ENCODE measurements at places on chromosomes 3 and 15. TPM values are rescaled to one million over a fixed set of nuclear protein-coding genes. Genes with fewer than 3 reads are reported as not detected.

DNA sequence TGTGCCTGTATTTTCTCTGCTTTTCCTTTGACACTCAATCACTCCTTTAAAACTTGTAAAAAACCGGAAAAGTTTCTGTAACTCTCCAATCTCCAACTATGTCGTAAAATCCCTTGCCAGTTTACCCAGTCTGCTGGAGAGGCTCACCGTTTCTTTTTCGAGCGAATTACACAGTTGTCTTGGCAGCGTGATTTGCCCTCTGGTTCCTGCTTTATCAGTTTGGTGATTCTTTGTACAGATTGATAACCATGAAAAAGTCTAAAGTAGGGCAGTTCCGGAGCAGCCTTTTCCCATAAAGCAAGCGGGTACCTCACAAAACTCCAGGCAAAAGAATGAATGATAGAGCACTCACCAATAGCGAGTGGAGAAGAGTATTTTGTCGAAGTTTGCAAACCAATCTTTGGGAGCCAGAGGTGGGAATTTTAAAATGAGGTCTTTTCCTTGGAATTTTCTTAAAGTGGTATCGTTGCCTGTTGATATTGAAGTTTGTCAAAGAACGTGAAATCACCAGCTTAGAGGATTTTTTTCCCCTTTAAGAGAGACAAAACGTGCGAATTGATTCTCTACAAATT lies at the start of gene TTC23:
Gene TTC23, minus strand, starts transcription at position 312 of the 572 bp plus-strand sequence. CDS start 20,869 bp downstream, outside the sequence.
- no peak for DNase-seq

Gene MITF
- total RNA-seq = 0.54 TPM

GRCh38 chr3:33372218-33373081 lies 67.8 kb downstream of the UBP1 start:
- DNase-seq = peak; percentile 12

- DNase-seq = no peak
These were observed 38.4 kb upstream of the UBE2E2 start for GRCh38 chr3:23164746-23165145.

DNA sequence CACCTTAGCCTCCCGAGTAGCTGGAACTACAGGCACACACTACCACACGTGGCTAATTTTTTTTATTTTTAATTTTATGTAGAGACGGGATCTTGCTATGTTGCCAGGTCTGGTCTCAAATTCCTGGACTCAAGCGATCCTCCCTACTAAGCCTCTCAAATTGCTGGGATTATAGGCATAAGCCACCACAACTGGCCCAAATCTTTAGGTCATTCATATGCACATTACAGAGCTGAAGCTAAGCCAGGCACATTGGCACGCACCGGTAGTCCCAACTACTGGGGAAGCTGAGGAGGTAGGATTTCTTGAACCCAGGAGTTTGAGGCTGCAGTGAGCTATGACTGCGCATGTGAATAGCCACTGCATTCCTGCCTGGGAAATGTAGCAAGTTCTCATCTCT lies 265.9 kb downstream of the ZMAT3 start:
- no peak for DNase-seq

DNA sequence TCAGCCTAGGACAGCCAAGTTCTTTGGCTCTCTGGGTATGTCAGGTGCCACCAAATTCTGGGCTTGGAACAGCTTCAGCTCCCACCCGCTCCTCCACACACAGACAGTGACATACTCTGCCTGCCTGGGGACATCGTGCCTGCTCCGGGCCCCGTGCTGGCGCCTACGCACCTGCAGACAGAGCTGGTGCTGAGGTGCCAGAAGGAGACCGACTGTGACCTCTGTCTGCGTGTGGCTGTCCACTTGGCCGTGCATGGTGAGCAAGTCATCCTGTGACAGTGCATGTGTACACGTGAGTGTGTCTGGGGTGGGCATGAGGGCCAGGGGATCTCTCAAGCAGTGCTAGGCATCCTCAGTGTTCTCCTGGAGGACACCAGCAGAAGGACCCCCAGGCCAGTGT lies 922 bp downstream of the IL17RC start:
- no peak for DNase-seq

- no peak for DNase-seq
These were observed 364.9 kb upstream of the RBMS3 start for GRCh38 chr3:28915741-28916500.

Gene MCF2L2
- 4.1 TPM for total RNA-seq

- no peak for DNase-seq
These were observed 136.0 kb upstream of the CCDC54 start for GRCh38 chr3:107241217-107241616.

Gene GALNT15
- total RNA-seq = not detected

Gene EEF1AKMT4
- 15.2 TPM for total RNA-seq

Gene ALDH1A3
- not detected for total RNA-seq

Gene HTR3E
- total RNA-seq = not detected

- no peak for DNase-seq
These were observed 98.0 kb upstream of the SLC25A36 start for GRCh38 chr3:140843656-140844055.

DNA sequence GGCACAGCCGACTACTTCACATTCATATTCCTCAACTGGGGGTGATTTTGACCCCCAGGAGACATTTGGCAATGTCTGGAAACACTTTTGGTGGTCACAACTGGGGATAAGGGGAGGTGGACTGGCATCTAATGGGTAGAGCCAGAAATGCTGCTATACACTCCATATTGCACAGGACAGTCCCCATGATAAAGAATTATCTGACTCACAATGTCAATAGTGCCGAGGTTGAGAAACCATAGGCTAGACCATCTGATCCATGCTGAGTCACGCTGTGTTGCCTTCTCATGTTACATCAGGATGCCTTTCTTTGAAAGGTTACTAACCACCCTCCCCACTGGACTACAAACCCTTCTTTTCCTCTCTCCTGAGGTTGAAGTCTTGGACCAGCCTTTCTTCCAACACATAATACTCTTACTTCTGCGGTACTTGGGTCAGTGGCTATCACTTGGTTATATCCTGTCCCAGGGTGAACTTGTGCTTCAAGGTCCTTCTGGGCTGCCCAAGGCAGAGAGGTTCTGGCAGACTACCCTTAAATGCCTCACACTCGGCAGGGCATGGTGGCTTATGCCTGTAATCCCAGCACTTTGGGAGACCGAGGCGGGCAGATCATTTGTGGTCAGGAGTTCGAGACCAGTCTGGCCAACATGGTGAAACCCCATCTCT lies 68.8 kb downstream of the CTNNB1 start:
- DNase-seq = no peak

GRCh38 chr15:41978534-41978933 lies 6.2 kb upstream of the EHD4 start:
- DNase-seq = no peak

- peak; percentile 52 for DNase-seq
These were observed 34.5 kb downstream of the PLA2G4D start for GRCh38 chr15:42059661-42060476.

DNA sequence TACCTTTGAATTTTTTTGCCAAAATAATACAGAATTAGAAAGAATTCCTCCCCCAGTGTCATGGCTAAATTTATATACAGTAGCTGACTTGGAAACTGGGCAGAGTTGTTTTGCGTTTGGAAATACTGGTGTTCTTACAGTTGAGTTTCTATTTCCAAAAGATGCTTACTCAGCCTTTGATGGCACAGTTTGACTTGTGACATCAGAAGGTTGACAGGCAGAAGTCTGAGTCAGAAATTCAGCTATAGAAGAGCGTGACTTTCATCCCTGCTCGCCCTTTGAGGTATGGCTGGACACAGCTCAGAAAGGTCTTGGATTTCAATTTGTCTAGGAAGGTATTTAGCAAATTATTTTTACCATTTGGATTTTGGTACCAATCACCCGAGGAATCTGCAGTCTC lies 175.8 kb downstream of the VGLL4 start:
- no peak for DNase-seq

DNA sequence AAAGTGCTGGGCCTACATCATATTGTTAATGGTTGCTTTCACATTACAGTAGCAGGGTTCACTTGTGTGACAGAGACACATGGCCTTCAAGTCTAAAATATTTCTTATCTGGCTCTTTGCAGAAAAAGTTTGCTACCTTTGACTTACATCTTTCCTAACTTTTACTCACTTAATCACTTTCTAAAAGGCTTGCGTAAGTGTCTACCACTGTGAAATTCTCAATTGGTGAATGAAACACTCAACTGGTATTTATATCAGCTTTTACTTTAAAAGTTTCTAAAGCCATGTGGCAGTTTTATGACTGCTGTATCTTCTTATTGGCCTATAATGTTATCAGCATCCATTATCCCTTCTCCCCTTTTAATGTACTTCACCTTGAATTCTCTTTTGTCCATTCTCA lies 554.5 kb downstream of the ZIC1 start:
- no peak for DNase-seq

DNA sequence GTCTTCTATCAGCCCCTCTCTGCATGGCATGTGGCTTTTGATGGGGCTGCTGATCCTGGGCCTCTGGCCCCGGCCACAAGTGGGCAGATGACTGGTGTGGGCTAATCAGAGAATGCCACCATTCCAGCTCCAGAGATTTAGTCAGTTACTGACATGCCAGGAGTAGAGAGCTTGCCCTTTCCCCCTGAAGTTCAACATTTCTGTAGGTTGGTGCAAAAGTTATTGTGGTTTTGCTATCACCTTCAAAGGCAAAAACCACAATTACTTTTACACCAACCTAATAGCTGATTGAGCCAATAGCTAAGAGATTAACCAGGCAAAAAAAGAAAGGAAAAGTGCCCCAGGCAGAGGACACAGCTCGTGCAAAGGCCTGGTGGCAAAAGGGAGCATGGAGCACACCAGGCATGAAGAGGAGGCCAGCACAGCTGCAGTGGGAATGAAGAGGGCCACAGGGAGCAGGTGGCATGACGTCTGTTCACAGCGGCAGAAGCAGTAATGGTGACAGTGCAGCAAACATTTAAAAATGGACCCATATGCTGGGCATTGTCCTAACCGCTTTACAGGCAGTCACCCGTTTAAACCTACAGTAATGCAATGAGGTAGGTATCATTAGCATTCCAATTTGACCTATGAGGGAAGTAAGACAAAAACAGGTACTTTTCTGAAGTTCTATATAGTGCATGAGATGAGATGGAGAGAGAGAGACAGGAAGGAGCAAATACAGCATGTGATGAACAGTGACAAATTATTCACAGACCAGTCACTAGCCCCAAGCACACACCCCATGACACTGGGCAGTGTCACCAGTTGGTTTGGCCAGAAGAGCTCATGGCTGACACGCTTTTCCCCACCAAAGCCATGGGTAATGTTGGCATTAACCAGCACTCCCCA lies 373.0 kb upstream of the PROK2 start:
- no peak for DNase-seq

DNA sequence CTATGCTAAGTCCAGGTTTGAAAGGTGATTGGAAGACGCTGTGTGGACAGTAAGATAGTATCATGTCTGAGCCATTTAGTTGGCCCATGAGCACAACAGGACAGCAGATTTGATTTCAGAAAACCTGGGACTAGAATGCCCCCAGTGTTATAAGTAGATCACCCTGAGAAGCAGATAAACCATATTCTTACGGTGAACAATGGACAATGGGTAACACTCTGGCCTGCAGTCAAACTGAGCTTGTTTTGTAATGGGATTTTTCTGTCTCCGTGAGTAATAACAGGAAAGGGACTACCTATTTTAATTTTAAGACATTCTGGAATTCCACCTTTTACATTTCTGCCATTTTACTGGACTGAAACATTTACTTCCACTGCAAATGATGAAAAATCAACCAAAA lies 71.5 kb downstream of the LDHAL6B start:
- no peak for DNase-seq

DNA sequence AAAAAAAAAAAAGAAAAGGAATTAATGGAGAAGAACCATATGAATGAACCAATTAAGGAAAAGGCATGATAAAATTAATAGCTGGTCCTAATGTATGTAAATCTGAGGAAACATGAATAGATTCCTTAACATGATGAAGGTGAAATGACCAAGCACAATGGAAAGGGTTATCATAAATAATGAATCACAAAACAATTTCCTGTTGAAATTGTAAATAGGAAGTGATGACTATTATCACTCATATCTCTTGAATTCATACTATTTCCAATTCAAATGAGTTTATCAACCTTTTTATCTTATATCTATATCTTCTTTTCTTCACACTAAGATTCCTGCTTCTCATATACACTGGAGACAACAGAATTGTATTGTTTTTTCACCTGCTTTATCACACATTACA lies 32.0 kb downstream of the AADACL2 start:
- DNase-seq = no peak

DNA sequence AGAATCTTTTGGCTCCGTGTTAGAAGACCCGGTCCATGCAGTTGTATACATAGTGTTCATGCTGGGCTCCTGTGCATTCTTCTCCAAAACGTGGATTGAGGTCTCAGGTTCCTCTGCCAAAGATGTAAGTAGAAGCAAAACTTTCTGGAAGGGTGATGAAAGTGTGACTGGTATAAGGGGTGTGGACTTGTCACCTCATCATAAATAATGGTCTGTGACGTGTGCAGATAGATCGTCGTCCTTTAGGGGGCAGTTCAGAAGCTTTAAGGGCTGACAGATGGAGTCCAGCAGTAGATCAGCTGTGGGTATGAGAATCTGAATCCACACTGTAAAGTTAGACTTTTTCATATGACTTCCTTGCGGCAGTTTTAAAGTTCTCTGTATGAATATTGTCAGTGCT lies 15.3 kb downstream of the SEC61A1 start:
- DNase-seq = no peak

- no peak for DNase-seq
These were observed 349.9 kb downstream of the ZBBX start for GRCh38 chr3:167030082-167030725.

- no peak for DNase-seq
These were observed 128.8 kb upstream of the OSTN start for GRCh38 chr3:191070201-191070600.

DNA sequence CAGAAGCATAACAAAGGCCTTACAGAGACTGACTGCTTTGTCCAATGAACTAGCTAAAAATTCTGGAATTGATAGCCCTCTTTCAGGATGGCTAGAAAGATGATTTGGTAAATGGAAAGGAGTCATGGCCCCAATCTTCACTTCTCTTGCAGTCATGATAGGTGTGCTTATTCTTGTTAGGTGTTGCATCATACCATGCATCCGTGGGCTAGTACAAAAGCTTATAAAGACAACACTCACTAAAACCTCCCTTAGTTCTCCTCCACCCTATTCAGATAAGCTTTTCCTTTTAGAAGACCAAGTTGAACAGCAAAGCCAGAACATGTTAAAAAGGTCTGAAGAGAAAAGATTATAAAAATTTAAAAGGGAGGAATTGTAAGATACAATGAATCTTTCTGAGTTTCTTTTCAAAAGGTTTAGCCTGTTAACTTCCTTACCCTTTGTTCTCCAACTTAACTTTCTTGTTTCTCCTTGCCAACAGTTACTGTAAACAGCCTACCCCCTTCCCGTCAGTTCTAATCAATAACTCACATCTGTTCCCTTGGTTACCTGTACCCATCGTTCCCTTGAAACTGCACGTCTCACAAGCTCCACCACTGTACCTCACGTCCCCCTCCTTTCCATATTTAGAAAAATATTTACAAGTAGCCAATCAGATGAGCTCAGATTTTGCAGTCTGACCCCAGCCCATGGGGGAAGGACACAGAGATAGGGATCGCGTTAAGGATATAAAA lies 105.8 kb downstream of the ZBBX start:
- DNase-seq = no peak

Gene GOLGA6L1
- total RNA-seq = not detected

DNA sequence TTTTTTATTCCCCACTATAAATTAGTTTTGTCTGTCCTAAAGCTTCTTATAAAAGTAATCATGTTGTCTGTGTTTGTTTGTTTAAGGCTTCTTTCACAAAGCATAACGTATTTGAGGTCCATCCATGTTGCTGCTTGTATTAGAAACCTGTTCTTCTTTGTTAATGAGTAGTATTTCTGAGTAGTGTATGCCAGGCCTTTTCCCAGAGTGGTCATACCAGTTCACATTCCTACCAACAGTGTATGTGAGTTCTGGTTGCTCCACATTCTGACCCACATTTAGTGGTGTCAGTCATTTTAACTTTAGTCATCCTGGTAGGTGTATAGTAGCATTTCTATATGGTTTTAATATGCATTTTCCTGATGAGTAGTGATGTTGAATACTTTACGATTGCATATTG lies 98.6 kb downstream of the NEO1 start:
- DNase-seq = no peak

Data from activated T-helper 1 cell treated with anti-CD3 and anti-CD28 coated beads, Interleukin-12 subunit alpha, Interleukin-12 subunit beta, Interleukin-2, Interleukin-4 antibody, amounts not matched to agents 30 ng/mL and 10 ng/mL and 1 ng/mL, durations not matched to agents 14 hours and 24 hours and 36 hours (primary cell).